ENCODE measurements at places on chromosomes 5 and 9. TPM values are rescaled to one million over a fixed set of nuclear protein-coding genes. Genes with fewer than 3 reads are reported as not detected.

GRCh38 chr5:92909602-92909962, 671.4 kb downstream of the NR2F1-AS1 start:
- DNase-seq: peak; percentile 89
- no peak overlapping the region for H3K4me3 ChIP-seq
- peaks cover 44% of the 10 kb centered on the region for H3K4me1 ChIP-seq
- no peaks in the 10 kb centered on the region for H3K27me3 ChIP-seq
- H3K36me3 ChIP-seq: no peaks in the 10 kb centered on the region

GRCh38 chr5:22787807-22788206, 65.3 kb downstream of the CDH12 start:
- no peak overlapping the region for H3K4me3 ChIP-seq
- DNase-seq: no peak
- no peaks in the 10 kb centered on the region for H3K4me1 ChIP-seq
- no peaks in the 10 kb centered on the region for H3K36me3 ChIP-seq
- H3K27me3 ChIP-seq: no peaks in the 10 kb centered on the region

DNA sequence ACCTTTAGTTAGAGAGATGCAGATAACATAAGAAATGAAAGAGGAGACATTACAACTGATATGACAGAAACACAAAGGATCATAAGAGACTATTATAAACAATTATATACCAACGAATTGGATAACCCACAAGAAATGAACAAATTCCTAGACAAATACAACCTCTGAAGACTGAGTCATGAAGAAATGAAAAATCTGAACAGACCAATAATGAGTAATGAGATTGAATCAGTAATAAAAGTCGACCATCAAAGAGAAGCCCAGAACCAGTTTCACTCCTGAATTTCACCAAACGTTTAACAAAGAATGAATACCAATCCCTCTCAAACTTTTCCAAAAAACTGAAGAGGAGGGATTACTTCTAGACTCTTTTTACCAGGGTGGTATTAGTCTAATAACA, 50.5 kb upstream of the PCAT7 start:
- no peaks in the 10 kb centered on the region for H3K4me1 ChIP-seq
- H3K27ac ChIP-seq: no peak overlapping the region
- no peak for DNase-seq
- H3K36me3 ChIP-seq: no peaks in the 10 kb centered on the region

DNA sequence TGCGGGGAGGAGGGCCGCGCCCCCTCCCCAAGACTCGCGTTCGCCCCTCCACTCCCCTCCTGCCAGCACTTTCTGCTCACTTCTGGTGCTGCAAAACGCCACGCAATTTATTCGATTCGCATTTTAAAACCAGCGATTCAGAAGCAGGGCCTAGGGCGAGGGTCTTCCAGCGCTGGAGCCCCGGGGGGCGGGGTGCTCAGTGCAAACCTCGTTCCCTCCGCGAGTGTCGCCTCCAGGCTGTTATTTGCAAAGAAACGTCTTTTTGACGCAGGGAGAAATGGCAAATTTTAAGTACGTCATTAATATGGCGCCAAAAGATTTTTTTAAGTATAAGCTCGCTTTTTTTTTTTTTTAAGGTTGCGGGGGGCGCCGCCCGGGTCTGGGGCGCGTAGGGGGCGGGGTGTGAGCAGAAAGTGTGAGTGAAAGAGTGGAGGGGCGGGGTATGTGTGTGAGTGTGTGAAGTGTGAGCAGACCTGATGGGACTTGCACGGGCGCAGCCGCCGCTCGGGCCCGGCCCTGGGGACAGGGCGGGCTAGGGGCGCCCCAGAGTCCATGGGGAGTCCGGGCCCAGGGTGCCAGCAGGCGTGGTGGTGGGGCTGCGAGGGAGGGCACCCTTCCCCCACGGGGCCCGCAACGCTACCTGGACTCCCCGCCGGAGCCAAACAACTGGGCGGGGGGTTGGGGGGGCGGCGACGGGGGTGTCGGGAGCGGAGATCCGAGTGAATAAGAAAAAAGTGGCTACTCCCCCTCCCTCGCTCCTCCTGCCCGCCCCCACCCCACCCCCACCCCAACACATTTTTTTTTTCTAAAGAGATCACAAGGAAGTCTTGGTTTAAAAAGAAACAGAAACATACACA, at the start of gene JADE2:
Gene JADE2, plus strand, starts transcription at position 845 of the 857 bp plus-strand sequence. CDS start 10,188 bp downstream, outside the sequence.
- H3K4me1 ChIP-seq: peaks cover 23% of the 10 kb centered on the region
- peak within 1 kb of the TSS; percentile 67 for H3K4me3 ChIP-seq
- no peak within 1 kb of the TSS for H3K27ac ChIP-seq

DNA sequence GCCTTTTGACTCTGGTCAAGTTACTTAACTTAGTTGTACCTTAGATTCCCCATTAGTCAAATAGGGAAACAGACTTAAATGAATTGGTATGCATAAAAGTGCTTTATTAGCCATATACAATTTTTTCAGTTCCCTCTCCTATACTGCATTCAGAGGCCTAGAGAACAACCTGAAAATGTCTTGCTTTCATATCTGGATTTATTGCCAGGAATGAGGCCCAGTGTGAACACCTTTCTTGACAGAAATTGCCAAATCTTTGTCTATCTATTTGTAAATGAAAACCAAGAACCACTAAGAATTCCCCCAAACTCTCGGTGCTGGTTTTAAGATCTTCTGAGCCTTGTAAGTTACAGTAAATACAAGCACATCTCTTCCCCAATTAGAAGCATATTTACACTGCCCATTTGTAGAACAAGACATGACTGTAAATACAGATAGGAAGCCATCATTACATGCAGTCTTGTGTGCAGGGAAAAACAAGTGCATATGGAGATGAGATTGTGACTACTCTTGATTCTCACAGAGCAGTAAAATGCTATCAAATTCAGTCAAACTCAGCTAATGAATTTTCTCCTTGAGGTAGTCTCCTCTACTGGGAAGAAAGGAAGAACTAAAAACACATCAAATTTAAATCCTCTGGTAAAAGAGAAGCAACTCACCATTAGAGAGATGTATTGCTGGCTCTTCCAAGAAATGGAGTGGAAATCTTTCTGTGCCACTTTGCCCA, 5.2 kb upstream of the FAM13B start:
- no peaks in the 10 kb centered on the region for H3K36me3 ChIP-seq
- no peak overlapping the region for H3K4me3 ChIP-seq
- H3K27me3 ChIP-seq: no peaks in the 10 kb centered on the region
- H3K4me1 ChIP-seq: peaks cover 5% of the 10 kb centered on the region
- H3K27ac ChIP-seq: no peak overlapping the region

- H3K36me3 ChIP-seq: no peaks in the 10 kb centered on the region
- no peak for DNase-seq
- H3K4me1 ChIP-seq: no peaks in the 10 kb centered on the region
Observed at GRCh38 chr5:132976852-132977251, 13.4 kb upstream of the AFF4 start.

GRCh38 chr5:50691399-50692016, 25.1 kb downstream of the PARP8 start:
- H3K27ac ChIP-seq: peak overlapping the region; percentile 71
- peaks cover 37% of the 10 kb centered on the region for H3K4me1 ChIP-seq
- no peaks in the 10 kb centered on the region for H3K36me3 ChIP-seq
- no peak overlapping the region for H3K4me3 ChIP-seq
- DNase-seq: peak; percentile 30

DNA sequence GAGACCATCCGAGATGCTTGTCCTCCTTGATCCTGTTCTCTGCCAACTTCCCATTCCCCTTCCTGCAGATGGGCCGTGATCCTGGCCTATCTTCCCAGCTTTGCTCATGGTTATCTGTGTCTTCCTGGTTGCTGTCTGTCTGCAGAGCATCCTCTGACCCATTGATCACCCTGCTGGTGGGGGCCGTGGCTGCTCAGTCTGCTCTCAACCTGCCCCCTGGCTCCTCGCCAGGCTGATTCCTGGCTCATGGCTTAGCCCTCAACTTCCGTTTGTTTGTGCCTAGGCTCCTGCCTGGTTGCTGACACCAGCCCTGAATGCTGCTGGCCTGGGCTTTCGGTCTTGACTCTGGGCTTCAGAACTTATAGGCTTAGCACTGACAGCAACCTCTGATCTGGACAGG, 67.1 kb upstream of the SMIM15 start:
- no peaks in the 10 kb centered on the region for H3K4me1 ChIP-seq
- H3K36me3 ChIP-seq: no peaks in the 10 kb centered on the region
- H3K27ac ChIP-seq: no peak overlapping the region

GRCh38 chr5:154523104-154523503, 45.1 kb upstream of the HAND1 start:
- H3K4me1 ChIP-seq: peaks cover 19% of the 10 kb centered on the region
- H3K27ac ChIP-seq: no peak overlapping the region
- H3K36me3 ChIP-seq: no peaks in the 10 kb centered on the region
- peaks cover 4% of the 10 kb centered on the region for H3K27me3 ChIP-seq
- DNase-seq: no peak
- no peak overlapping the region for H3K4me3 ChIP-seq

DNA sequence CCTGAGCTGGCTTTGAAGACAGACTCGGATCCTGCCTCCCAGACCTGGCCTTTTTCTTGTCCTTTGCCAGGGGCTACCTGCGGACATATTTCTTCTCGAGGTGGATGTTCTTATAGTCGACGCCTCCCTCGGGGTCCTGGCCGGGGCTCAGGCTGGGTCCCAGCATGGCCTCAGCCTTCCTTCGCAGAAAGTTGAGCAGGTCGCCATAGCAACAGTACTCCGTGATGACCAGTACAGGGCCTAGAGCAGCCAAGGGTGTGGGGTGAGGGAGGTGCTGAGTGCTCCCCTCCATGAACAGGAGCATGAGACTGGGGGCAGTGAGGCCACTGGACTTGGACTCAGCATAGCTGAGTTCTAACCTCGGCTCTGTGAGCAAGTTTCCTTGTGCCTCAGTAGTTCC, 26.7 kb downstream of the CSF1R start:
- no peaks in the 10 kb centered on the region for H3K36me3 ChIP-seq
- peaks cover 12% of the 10 kb centered on the region for H3K4me1 ChIP-seq
- no peak overlapping the region for H3K4me3 ChIP-seq
- H3K27me3 ChIP-seq: no peaks in the 10 kb centered on the region
- H3K27ac ChIP-seq: no peak overlapping the region
- no peak for DNase-seq

DNA sequence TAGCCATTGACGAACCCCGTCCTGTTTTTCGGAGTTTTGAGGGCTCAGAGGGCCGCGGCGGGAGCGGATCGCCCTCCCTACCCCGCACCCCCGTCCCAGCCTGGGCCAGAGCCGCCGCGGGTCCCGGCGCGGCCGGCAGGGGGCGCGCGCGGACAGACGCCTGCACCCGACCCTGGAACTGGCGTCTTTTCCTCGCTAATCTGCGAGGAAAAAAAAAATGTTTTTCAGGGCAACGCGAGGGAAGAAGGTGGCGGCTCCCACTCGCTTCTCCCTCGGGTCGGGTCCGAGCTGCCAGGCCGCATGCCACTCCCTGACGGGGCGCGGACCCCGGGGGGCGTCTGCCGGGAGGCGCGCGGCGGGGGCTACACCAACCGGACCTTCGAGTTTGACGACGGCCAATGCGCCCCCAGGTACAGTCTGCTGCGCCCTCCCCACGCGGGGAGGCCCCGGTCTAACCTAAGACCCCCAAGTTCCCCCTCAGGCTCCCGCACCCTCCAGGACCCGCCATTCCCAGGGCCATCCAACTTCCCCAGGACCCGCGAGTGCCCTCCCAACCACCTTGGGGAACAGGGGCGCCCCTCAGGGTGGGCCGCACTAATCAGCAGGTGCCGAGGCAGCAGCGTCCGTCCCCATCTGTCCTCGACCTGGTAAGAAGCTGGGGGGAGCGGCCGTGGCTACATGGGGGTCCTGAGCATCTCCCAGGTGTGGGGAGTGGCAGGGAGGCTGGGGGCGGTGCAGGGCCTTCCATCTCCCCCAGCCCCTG, at the start of gene KCNT1:
Gene KCNT1, plus strand, starts transcription at position 227 of the 763 bp plus-strand sequence. Its CDS starts 74 bp downstream, at position 301.
- peaks cover 7% of the 10 kb centered on the region for H3K4me1 ChIP-seq
- no peak within 1 kb of the TSS for H3K27ac ChIP-seq
- H3K36me3 ChIP-seq: no peaks in the 10 kb centered on the region
- peak; percentile 82 for DNase-seq
- H3K4me3 ChIP-seq: peak within 1 kb of the TSS; percentile 53

DNA sequence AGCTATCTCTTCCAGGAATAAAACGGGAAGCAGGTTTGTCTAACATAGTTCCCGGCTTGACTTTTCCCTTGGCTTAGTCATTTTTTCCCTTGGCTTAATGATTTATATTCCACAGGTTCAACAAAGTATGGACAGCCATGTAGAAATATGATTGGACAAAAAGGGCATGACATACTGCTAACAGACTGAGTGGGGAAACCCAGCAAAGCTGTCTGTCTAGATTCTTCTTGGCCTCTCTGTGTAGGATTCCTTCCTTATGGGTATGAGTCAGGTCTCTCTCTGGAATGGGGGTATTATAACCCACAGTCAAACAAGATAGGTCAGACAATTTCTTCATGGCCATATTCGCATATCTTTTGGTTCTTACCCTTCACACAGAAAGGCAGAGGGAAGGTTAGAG, 5.7 kb upstream of the MTAP start:
- H3K27ac ChIP-seq: no peak overlapping the region
- H3K36me3 ChIP-seq: no peaks in the 10 kb centered on the region
- no peaks in the 10 kb centered on the region for H3K4me1 ChIP-seq

- H3K27ac ChIP-seq: no peak overlapping the region
- no peak for DNase-seq
- no peaks in the 10 kb centered on the region for H3K4me1 ChIP-seq
- H3K27me3 ChIP-seq: no peaks in the 10 kb centered on the region
Observed at GRCh38 chr5:4244306-4244705, 648.7 kb downstream of the IRX1 start.

DNA sequence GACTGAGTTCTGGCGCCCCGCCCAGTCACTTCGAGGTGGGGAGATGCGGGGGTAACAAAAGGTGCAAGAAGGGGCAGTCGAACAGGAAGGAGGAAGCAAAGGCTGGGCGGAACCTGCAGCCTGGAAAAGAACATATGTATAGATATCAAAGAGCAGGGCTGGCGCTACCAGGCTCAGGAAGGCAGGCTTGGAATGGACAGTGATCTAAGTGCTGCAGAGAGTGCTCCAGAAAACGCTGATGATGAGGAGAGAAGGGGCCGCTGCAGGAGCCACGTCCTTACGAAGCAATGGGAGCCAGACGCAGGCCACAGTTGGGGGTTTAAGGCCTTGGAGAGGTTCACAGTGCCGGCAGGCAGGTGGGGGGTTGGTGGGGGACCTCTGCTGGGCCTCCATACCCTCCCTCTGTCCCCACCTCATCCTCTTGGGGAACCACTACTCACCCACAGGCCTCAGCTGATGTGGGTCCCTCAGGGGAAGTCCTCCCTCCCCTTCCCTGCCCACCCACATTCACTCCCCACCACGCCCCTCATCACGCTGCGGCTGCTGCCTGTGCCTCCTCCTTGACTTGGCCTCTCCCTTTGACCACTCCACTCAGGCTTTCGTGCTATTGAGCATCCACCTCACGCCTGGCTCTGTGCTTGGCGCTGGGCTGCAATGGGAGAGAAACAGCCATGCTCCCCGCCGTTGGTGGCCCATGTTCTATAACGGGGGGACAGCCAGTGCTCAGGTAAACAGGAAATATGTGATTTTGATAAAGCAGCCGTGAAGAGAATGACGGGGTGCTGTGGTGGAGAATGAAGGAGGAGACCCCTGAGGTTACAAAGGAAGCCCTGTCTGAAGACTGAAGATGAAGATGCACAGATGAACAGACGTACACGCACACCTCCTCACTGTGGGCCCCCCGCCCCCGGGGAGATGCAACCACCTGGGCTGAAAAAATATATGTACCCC, 40.5 kb upstream of the RPL26L1 start:
- DNase-seq: no peak
- no peaks in the 10 kb centered on the region for H3K4me1 ChIP-seq
- H3K27ac ChIP-seq: no peak overlapping the region
- H3K27me3 ChIP-seq: no peaks in the 10 kb centered on the region
- no peaks in the 10 kb centered on the region for H3K36me3 ChIP-seq

GRCh38 chr5:133914434-133914833, 54.0 kb downstream of the C5orf15 start:
- no peak for DNase-seq
- no peaks in the 10 kb centered on the region for H3K36me3 ChIP-seq
- no peaks in the 10 kb centered on the region for H3K27me3 ChIP-seq
- no peak overlapping the region for H3K27ac ChIP-seq
- H3K4me1 ChIP-seq: no peaks in the 10 kb centered on the region
- no peak overlapping the region for H3K4me3 ChIP-seq

ACOT12 gene
- not detected for total RNA-seq

OR13C9 gene
- not detected for total RNA-seq

INSYN2B gene
- 0.06 TPM for total RNA-seq

THG1L gene
- 15.1 TPM for total RNA-seq

CATSPER3 gene
- not detected for total RNA-seq

All from neural progenitor cell (in vitro differentiated cells).